ENCODE measurements at places on chromosomes 13 and 19. TPM values are rescaled to one million over a fixed set of nuclear protein-coding genes. Genes with fewer than 3 reads are reported as not detected.

DNA sequence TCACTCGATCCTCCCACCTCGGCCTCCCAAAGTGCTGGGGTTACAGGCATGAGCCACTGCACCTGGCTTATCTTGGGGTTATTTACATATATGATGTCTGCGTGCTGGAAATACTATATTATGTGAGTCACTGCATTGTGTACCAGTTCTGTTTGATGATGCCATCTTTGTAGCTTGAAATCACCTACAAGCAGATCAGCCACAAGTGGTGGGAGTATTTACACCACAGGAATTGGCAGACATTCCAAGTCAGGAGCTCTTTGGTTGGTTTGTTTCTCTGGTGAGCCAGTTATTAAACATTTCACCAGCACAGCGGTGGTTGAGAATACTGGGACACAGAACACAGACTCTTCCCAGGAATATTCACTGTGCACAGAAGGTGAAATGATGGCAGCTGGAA, 4.5 kb upstream of the TIMM44 start:
- DNase-seq = no peak

DNA sequence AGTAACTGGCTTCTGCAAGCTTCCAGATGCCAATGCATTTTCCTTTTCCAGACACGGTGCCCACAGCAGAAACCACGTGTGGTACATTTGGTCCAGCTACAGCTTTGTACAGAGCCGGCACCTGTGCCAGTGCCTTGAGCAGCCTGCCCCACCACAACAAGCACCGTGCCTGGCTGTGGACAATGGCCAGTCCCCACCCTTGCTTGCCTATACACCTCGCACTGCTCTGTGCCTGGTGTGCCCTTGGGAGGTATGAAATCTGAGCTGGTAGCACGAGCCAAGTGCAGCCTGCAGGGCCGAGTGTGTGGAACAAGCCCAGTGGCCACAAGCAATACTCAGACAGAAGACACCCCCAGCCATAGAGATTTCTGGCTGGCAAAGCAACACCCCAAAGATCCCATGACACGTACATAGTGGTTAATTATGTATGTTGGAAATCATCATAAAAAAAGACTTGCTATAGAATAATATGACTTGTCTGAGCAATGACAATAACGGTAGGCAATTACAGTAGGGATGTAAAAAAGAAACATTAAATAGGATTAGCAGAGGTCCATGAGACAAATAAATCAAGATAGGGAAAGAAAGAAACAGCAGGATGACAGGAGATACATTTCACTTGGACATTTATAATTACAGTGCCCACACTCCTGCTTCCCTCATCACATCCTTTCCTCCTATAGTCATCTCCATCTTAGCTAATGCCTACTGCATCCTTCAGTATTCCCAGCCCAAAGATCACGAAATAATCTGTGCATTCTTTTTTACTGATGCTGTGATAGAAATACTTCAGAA, 1399.5 kb downstream of the PCDH9 start:
- no peak for DNase-seq

IL4I1 gene
- total RNA-seq = not detected

DNA sequence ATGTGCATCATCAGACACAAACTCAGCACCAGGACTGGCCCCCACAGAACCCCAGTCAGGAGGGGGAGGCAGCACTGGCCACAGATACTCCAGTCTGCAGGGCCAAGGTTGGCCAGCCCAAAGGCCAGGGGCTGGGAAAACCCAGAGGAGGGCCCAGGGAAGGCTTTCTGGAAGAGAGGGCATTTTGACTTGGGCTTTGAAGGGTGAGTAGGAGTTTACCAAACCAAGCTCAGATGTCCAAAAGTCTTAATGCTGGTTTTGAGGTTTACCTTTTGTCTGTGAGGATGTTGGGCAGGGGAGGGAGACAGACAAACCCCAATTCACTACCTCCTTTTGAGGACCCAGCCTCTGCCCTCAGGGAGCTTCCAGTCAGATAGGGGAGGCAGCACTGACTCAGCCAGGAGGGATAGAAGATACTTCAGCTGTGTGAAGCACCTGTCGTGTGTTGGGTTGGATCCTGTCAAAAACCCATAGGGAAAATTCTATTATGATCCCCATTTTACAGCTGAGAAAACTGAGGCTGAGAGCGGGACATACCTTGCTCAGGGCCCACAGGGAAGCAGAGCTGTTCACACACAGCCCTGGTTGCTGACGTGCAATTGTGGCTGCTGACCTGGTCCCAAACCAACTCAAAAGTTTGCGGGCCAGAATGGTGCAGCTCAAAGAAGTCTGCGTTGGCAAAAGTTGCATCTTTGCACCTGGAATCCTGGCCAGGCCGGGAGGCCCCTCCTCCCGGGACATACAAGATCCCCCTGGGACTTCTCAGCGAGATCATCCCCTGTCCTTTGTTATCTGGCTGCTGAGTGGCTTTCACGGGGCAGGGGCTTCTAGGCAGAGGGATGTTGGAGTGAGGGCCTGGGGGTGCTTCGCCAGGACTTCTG, 13.1 kb downstream of the CILP2 start:
- peak; percentile 36 for DNase-seq

DNA sequence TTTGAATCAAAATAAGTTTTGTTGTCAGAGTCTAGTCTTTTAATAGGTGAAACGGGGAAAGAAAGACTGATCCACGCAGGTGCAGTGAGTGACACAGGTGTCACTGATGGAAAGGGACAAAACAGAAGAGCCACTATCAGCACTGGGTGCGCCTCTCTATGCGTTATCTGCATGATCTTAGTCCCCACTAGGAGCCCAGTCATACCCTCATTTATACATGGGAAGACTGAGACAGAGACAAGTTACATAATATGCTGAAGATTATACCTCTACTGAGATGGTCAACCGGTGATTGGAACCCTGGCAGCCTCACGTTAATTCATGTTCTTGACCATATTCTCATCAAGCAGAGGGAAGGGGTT, 3.4 kb downstream of the LRCH1 start:
- no peak for DNase-seq

DNA sequence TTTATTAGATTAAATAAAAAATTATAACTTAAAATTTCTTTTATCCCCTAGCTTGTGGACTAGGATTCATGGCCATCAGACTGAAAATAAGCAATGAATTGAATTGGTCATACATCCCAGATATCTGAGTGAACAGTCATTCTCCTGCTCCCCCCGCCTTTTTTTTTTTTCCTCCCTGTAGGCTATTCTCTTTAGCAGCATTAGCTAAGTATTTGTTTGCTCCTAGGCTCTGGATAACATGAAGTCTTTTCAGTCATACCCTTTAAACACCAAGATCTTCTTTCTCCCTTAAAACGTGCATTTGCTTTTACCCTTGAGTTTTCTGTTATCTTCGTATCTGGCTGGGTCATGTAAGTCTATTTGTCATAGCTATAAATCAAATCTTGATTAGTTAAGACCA, 866.7 kb upstream of the SPRY2 start:
- DNase-seq = no peak

- no peak for DNase-seq
These were observed 41.2 kb downstream of the PCCA start for GRCh38 chr13:100130092-100130491.

DNA sequence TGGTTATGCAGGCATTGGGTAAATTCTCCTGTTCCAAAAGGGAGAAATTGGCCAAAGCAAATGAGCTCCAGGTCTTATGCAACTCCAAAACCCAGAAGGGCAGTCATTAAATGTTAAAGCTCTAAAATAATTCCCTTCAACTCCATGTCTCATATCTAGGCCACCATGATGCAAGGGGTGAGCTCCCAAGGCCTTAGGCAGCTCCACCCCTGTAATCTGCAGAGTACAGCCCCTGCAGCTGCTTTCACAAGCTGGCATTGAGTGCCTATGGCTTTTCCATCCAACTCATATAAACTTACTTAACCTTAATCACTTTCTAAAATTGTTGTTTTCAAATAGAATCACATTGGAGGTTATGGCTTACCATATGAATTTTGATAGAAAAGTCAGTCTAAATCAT, 44.7 kb upstream of the ZNF429 start:
- no peak for DNase-seq

DNA sequence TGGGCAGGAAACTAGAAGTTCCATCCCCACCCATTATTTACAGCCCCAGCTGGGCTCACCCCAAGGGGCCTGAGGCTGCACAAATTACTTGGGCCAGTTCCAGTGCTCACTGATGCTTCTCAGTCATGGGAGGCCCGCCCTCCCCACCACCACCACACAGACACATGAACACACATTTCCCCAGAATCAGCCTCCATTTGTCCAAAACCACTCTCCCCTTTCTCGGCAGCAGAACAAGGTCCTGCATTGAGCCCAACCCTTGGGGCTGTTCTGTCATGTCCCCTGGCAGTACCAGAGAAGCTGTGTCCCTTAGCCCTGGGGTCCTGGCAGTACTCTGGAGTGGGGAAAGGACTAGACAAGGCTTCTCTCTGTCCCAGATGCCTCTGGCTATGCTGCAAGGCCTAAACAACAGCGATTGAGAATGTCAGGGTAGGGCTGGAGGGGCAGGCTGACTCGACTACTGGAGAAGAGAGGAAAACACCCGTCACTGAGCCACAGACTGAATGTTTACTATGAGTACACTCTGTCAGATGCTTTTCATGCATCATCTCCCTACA, 21.8 kb downstream of the SAMD4B start:
- DNase-seq = no peak

DNA sequence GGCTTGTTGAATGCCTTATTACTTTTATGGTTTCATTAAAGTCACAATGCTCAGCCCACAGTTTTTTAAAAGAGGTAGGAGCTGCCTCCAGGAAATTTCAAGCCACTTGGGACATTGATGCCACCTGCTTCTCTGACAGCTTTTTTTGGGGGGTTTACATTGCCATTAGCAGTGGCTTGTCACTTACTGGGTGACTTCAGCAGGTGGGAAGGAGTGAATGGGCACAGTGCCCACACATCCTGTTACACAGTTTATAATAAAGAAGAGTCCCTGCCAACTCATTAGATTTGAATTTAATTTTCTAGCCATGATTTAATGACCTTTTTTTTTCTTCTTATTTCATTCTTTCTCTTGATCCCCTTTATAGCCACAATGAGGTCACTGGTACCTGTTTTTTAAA, 61.0 kb downstream of the NHLRC3 start:
- no peak for DNase-seq

MAST1 gene
- 5.6 TPM for total RNA-seq

DNA sequence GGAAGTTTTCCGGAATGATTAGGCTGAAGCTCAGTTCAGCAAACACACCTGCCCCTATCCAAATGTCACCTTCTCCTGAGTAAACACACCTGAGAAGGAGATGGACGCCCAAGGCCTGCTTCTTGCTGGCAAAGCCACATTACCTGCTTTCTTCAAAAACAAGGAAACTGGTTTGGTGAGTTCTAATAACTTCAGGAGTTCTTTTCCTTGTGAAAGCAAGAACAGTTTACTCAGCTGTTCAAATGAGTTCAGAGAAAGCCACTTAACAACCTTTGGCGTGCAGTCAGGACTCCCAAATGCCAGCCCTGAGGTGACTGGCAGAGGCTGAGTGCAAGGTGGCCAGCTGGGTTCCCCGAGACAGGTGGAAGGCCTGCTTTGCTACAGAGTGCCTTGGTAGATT, 160.5 kb downstream of the STK24 start:
- DNase-seq = no peak

SHC2 gene
- 0.23 TPM for total RNA-seq

GRCh38 chr13:20349564-20350381, 117.7 kb upstream of the GJB6 start:
- DNase-seq = no peak

- DNase-seq = no peak
These were observed 2.3 kb downstream of the ITGBL1 start for GRCh38 chr13:101454767-101455166.

- peak; percentile 16 for DNase-seq
These were observed 28.2 kb downstream of the GPC6 start for GRCh38 chr13:93254775-93255174.

DNA sequence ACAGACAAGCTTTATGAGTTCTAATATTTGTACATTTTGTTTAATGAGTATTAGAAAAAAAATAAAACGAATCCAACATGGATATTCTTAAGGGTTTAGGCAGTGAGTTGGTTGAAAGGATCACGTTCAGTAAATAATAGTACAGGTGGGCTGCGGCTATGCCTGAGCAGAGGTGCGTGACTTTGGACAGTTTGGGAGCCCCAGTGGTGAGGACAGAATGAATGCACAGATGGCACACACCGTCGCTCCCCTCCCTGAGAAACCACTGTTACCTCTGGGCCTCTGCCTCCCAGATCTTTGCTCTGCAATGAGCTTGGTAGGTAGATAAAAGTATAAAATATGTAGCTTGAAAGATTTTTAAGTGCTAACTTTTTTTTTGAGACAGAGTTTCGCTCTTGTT, 153.3 kb downstream of the SIPA1L3 start:
- no peak for DNase-seq

DNA sequence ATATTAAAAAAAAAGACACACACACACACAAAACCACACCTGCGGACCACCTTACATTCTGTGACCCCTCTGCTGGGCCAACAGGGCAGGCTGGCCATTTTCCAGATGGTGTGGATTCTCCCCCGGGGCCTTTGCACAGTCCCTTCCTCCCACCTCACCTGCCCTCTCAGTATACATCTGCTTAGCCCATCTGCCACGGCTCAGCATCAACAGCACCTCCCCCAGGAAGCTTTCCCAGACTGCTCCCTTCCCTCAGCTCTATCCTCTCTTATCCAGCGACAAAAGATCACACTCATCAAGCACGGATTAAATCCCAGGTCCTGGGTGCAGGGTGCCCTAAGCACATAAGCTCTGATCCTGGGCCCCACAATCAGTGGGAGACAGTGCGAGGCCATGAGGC, 4.5 kb downstream of the ZNF787 start:
- DNase-seq = no peak

ZNF606 gene
- total RNA-seq = 10.3 TPM

DNA sequence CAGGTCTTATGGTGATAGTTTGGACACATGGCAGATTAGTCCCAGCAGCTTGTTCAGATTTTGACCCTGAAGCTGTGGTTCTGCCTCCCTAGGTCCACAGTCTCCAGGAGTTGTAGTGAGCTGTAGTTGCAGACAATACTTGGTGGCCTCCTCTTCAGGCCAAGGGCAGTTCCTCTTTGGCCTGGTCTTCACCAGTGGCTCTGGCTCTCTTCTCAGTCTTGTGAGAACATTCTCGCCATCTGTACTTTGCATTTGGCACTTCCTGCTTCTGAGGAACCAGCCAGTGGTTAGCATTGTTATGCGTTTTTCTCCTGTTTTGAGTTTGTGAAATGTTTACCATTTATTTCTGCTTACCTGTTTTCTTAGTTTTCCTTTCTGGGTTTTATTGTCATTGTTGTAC, 40.7 kb downstream of the PCCA start:
- no peak for DNase-seq

DNA sequence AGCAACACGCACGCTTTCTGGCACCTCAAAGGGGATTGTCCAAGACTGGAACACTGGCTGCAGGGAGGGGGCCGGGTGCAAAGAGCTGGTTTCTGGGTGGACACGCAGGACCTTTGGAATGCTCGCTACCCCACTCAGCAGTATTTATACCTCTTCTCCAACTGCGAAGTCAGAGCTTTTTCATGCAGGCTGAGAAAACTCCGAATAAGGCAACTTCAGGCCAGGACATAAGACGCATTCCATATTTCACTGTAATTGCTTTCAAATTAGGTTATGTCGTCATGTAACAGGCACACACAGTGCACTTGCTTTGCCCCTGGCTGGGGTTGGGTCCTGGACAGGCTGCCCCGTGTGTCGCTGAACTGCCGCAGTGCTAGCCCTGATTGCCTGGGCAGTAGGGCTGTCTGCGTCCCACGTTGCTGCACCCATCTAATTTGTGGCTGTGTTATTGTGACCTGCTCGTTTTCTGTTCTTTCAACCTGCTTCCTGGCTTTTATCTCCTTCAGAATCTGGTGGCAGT, 44.5 kb downstream of the ACTN4 start:
- DNase-seq = no peak
